ENCODE measurements at places on chromosomes 1 and 21. TPM values are rescaled to one million over a fixed set of nuclear protein-coding genes. Genes with fewer than 3 reads are reported as not detected.

DNA sequence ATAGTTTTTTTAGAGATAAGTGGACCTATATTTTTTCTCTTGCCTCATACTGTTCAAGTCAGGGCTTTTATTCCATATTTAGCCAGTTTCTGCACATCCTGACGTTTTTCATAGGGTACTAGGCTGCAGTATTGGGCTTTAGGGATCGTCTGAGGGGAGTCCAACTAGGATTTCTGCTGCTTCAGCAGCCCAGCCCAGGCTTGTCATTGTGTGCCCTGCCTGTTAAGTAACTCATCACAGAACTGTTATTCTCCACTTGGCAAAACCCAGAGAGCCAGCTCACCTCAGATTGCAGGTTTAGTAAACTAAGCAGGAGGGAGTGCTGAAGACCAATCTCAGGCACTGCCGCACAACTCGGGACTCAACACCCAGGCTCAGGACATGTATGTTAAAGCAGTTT, 2.8 kb downstream of the GALNT2 start:
- no peak for DNase-seq

The LCE1C gene
- total RNA-seq = not detected

- no peak for DNase-seq
Measured at GRCh38 chr1:39596163-39596562, 19.6 kb upstream of the PABPC4 start.

- DNase-seq = no peak
Measured at GRCh38 chr1:225657462-225657989, 4.6 kb upstream of the ENAH start.

GRCh38 chr1:42128499-42128898, 24.7 kb upstream of the GUCA2B start:
- DNase-seq = peak; percentile 40

- DNase-seq = no peak
Measured at GRCh38 chr1:155850345-155850744, 6.7 kb downstream of the GON4L start.

DNA sequence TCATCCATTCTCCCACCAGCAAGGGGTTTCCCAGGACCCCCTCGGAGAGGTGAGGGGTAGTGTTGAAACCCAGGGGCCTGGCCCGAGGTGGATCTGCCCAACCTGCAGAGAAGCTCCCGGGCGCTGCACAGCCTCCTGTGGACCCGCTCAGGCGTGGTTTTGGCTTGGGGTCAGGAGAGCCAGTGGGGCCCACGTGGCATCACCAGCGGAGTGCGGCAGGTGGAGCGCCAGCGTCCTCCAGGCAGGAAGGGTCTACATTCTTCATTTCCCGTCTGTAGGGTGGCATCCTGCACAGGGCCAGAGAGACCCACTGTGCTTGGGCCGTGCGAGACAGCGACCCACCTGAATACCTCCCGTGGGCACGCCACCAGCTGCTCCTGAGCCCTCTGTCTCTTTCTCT, 135.2 kb downstream of the NPHP4 start:
- DNase-seq = no peak

The DCDC2B gene
- not detected for total RNA-seq

GRCh38 chr1:18734001-18734400, 103.4 kb downstream of the PAX7 start:
- DNase-seq = no peak

- no peak for DNase-seq
Measured at GRCh38 chr1:50812346-50812745, 147.7 kb downstream of the FAF1 start.
